ENCODE measurements at places on chromosomes 2 and 18.

DNA sequence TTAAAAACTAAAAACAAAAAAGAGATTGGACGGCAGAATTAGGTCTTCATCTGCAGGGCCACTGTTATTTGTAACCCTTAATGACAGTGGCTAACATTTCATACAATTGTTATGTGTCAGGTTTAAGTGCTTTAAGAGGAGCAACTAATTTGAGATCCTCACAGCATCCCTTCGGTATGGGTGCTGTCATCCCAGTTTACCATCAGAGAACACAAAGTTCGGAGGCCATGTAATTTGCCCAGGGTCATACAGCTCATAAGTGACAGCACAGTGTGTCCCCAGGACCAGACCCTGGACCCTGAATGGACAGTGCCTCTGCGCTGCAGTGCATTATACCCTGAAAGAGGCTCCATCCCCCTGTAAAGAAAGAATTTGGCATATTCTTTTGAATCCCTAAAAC is 114.7 kb downstream of the FEZ2 start:
- no peak for DNase-seq

DNA sequence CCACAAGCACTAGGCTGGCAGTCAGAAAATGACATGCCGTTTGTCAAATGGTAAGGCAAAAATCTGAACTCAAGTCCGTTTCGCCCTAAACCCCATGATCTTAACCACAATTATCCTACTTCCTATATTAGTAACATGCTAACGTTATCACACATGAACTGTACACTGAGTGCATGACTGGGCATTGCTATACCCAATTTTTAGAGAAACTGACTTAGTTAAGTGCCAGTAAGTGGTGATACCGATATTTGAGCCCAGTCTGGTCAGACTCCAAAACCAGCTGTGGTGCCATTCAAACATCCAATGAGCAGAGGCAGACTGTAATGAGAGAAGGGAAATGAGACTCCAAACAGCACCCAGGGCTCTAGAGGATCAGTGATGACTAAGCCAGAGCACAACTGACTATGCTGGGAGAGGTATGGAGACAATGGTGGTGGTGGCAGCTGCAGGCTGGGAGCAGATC is 311.7 kb upstream of the PKDCC start:
- DNase-seq = no peak

DNA sequence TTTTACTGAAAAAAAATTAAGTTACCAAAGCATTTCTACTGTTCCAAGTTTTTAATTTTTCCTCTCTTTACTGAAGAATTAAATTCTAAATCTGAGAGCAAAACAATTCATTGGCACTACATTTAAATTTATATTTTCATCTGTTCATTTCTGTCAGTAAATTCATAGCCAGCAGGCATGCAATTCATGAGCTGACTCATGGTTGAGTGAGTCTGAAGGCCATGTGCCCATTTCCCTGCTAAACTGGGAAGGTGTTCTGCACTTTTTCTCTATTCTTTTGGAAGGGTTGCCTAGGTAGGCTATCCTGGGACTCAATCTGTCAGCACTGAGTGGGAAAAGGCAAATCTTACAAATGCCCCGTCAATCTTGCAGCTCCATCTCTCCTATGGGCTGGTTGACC is 88.7 kb downstream of the KLHL14 start:
- no peak for DNase-seq

GRCh38 chr2:105327690-105328089 is 1.8 kb downstream of the TGFBRAP1 start:
- DNase-seq = no peak

DNA sequence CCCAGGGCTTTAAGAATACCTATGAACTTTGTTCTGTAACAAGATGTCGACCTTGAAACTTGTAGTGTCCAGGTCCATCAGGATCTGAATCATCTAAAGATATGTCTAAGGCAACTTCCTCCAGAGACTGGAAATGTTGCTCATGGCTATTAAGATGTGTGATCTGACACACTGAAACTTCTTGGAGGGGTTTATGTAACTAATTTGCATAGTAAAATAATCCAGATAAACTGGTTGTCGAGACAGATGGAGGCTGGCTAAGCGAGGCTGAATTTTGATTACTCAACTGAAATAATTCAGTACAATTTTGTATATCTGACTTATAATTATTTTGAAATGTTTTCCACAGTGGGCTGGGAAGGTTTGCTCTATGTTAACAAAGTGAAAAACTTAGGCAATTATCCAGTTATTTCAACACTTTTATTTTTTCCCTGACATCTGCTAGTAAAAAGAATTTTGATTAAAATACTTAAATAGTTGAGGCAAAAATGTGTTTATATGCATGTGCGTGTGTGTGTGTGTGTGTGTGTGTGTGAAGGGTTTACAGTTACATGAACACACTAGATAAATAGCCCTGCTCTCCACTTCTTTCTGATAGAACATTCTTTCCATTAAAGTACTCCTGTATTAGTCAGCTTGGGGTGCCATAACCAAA is 11.4 kb upstream of the MAP3K20 start:
- no peak for DNase-seq

DNA sequence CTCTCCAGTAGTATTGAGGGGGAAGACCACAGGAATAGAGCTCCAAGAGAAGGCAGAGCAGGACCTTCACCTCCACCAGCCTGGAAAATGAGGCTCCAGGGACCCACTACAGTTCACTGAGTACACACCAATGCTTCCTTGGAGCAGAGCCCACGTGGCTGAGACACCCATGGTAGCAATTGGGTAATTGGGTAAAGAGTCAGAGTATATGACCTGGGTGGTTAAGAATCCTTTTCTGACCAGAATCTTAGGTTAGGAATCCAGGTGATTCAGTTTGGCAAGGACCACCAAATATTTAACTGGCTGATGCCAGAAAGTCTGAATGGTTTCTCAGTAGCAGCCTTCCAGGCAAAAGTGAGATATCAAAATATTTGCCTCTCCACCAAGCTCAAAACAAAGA is 107.7 kb downstream of the MDH1 start:
- no peak for DNase-seq

All from WERI-Rb-1 (cell line).